Stimulated activated CD8-positive, alpha-beta memory T cell treated with anti-CD3 and anti-CD28 coated beads, Interleukin-2, amount 100 ng/mL, for 48 hours (primary cell): ENCODE measurements at places on chromosomes 12 and 14.

GRCh38 chr12:108665608-108666202, 32.0 kb upstream of the SELPLG start:
- no peak for DNase-seq

GRCh38 chr12:4603421-4603820, 41.4 kb downstream of the DYRK4 start:
- no peak for DNase-seq

DNA sequence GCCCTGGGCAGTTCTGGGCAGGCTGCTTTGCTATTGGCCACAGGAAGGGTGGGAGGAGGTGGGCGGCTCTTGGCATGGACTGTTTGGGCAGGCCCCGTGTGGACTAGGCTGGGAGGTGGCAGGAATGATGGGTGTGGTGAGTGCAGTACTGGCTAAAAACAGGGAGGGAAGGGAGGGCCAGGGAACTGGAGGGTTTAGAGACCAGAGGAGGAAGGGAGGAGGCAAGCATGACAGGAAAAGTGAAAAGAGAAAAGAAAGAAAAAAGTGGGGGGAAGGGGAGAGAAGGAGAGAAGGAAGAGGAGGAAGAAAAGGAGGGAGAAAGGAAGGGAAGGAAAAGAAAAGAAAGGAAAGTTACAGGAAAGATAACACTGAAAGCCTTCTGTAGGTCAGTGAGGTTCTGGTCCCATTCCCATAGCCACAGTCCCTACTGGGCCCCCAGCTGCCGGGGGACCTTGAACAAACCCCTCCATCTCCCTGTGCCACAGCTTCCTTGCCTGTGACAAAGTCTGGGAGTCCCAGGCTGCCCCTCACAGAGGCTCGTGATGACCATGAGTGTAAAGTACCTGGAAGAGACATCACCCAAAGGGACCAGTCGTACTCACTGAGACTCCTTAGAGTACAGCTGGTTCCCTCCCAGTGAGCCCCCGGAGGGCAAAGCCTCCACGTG, 1.1 kb upstream of the C14orf132 start:
- no peak for DNase-seq

DNA sequence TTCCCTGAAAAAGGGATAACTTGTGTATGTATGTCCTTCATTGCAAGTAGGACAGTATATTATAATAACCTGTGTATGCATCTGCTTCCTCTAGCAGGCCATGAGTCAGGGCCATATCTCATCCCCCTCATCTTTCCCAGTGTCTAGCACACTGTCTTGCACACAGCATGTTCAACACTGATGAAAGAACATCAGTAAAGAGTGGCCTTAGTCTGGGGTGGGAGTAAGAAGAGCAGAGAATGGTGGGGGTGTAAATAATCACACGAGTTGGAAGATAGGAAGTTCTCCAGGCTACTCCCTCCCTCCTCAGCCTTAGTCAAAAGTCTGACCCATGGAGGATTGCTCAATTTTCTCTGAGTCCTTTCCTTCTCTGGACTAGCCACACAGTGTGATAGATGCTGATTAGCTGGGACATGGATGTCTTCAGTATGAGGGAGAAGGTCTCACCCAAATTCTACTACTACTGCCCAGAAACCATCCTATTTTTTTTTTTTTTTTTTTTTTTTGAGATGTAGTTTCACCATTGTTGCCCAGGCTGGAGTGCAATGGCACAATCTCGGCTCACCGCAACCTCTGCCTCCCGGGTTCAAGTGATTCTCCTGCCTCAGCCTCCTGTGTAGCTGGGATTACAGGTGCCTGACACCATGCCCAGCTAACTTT, 14.6 kb upstream of the SP1 start:
- DNase-seq = no peak
